Stimulated activated CD8-positive, alpha-beta memory T cell treated with anti-CD3 and anti-CD28 coated beads, Interleukin-7, amount 100 ng/mL, for 1 hour (primary cell): ENCODE measurements at places on chromosomes 5 and 9.

DNA sequence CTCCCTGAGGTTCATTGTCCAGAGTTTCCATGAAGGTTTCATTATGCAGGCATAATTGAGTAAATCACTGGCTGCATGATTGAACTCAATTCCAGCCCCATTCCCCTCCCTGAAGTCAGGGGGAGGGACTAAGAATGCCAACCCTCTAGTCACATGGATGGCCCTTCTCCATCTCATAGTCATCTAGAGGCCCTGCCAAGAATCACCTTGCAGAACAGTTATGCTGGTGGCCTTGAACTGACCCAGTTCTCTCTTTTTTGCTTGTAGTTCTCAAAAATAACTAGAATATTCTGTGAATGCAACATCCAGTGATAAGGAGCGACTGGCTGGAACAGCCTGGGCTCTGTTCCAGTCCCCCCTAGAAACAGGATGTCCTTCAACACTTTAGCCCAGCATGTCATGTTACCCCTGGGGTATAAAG is 31.7 kb downstream of the SLC35A4 start:
- DNase-seq = no peak

- no peak for DNase-seq
Observed at GRCh38 chr5:140296289-140296688, 6.6 kb downstream of the PFDN1 start.

- DNase-seq = no peak
Observed at GRCh38 chr5:32541241-32541640, 44.1 kb upstream of the SUB1 start.

DNA sequence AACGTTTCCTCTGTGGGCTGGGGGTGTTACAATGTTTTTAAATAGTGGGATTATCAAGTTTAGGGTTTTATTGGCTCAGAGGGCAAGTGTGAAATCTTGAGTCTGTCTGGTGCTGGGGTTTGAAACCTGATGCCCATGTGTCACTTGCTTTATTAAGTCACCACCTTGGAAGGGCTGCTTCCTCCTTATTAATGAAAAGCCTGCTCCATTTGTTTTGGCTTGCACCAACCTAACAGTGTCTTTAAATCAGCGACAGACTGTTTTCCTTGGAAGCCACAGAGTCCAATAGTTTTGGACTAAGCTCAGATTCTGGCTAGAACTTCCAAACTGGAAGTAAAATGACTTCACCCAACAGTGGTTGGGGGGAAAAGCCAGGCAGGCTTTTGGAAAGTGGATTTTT is 10.7 kb upstream of the PALM2AKAP2 start:
- no peak for DNase-seq

DNA sequence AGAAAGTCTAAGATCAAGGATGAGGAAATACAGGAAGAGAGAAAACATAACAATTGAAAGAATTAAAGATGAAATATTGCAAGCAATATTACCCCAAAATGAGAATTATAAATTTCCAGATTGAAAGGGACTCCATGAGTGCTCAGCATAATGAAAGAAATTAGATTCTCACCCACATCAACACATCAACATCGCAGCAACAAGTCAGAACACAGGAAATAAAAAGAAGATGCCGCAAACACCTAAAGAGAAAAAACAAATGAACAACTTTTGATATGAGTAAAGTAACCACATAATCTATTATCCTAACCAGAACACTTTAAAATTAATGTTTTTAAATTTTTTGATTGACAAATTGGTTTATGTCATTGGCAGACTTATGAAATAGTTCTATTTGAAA is 318.3 kb upstream of the PTGER4 start:
- no peak for DNase-seq

DNA sequence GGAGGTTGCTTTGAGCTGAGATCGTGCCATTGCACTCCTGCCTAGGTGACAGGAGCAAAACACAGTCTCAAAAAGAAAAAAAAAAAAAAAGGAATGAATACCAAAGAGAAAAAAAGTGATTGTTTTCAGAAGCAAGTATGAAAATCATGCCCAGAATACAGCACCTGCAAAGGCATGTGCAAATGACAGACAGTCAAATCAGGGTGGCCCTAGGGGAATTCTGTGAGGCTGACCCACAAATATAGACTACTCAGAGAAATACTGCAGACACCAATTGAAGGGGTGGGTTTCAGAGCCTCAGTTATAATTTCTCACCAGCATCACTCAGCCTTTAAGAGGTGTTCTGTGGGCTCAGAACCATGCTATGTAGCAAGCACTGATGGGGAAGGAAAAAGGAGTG is 28.6 kb downstream of the DCAF12 start:
- DNase-seq = no peak

DNA sequence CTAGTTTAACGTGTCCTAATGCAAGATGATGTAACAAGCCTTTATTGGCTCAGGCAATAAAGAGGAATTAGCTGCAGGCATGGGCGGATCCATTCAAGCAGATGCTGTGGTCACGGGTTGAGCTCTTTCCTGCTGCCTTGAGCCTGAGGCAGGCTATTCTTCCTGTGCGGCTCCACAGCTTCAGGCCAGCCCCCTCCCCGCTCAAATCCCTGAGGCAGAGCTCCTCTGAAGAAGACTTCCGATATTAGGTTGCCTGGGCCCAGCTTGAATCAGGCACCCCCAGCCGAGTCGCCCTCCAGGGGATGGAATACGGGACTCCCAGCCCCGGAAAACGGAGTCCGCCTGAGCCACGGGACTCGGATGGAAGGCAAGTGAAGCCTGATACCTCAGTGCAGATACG is 95.0 kb upstream of the RUFY1 start:
- no peak for DNase-seq

DNA sequence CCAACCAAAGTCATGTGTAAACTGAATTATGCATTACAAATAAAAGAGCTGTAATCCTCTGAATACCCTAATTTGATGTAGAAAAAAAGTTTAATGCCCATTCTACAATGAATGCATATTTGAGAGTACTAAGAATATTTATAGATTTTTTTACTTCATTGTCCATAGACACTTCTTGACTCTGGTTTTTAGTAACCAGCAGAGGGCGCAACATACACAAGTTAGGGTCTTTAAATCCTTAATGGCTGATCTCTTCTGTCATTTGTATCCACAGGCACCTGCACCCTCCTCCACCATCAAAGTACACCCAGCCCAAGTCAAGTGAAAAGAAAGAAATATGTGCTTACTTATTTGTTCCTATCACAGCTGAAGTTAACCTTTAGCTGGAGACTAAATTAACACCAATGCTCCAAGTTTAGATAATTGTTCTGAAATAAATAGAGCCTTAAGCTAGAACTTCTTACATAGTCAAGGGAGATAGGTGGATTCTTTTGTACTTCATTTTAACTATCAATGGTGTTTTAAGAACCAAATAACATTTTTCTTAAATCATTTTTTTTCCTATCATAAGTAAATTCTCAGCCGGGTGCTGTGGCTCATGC is 524.2 kb upstream of the DAB2 start:
- DNase-seq = peak; percentile 4

GRCh38 chr9:104836767-104837166 is 72.8 kb downstream of the NIPSNAP3B start:
- no peak for DNase-seq

DNA sequence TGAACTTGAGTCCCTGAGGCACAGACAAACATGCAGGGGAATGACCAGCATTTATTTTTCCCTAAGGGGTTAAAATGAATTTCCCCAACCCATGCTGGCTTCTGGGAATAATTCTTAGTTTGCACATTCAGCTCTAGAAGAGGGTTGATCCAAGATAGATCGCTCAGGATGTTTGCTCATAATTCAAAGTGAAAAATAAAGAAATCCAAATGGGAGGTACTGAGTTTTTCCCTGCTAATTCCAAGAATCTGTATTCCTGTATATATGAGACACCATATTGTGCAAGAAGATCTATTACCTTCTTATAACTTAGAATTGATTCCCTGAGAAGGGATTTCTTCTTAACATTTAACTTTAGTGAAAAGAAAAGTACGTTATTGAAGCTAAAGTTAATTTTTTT is 96.2 kb downstream of the VCAN start:
- DNase-seq = no peak

- no peak for DNase-seq
Observed at GRCh38 chr5:16492398-16493140, 27.0 kb upstream of the ZNF622 start.
